Stimulated activated CD4-positive, alpha-beta T cell treated with anti-CD3 and anti-CD28 coated beads, Interleukin-1b, Interleukin-23, amount 100 ng/mL, for 24 hours (primary cell): ENCODE measurements at places on chromosomes 7 and 10.

DNA sequence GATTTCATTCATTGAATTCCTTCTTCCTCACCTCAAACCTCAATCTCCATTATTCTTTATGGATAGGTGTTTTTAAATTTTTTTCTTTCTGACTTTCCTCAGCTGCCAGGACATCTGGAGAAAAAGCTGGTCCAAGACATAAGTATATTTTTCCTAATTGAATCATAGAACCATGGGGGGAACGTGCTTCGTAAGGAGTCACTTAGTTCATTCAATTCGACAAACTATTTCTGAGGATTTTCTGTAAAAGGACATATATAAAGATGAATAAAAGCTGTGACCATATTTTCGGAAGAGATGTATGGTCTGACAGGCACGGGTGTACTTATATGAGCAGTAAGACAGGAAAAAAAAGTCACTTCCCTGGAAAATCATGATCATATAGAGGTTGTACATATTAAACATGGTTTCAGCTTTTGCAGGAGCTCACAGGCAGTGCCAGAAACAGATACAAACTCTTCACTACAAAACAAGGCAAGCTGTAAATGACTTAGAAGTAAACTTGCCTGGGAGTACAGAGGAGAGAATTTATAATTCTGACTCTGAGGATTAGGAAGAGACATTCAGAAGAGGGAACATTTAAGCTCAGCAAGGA lies 88.2 kb upstream of the EGR2 start:
- no peak for DNase-seq

DNA sequence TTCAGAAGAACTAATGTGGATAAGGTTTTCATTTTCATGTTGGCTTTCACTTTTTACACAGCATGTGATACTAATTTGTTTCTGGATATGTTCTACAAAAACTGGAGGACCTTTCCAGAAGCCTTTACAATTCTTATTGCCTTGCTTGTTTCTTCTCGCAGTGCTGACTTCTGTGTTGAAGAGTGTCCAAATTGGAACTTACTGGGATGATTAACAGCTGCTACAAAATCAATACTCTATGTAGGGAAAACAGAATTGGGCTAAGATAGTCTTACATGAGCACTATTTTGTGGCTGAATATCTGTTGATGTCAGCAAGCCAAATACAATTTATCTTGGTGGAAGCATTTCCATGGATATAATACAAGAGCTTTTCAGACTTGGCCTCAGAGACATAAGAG lies 351.2 kb downstream of the DGKB start:
- no peak for DNase-seq

- DNase-seq: no peak
Observed at GRCh38 chr10:18664841-18665478, 5.7 kb downstream of the ARL5B start.

- no peak for DNase-seq
Observed at GRCh38 chr10:22317771-22318565, 1.8 kb downstream of the COMMD3 start.

DNA sequence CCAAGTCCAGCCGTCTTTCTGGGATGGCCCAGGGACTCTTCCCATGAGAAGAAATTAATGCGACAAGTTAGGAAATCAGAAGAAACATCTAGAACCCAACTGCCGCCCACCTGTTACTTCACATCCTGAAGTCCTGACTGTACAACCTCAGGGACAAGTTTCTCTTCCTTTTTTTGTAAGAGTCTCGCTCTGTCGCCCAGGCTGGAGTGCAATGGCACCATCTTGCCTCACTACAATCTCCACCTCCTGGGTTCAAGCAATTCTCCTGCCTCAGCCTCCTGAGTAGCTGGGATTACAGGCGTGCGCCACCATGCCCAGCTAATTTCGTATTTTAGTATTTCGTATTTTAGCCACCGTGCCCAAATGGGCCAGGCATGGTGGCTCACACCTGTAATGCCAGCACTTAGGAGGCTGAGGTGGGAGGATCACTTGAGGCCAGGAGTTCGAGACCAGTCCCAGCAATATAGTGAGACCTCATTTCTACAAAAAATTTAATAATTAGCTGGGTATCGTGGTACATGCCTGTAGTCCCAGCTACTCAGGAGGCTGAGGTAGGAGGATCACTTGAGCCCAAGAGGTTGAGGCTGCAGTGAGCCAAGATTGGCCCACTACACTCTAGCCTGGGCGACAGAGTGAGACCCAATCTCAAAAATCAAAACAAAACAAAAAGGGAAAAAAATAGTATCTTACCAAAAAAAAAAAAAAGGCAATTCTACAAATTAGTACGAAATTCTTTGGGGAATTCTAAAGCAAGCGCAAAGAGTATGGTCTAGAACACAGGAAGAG lies 20.8 kb downstream of the LAT2 start:
- DNase-seq: no peak

GRCh38 chr10:12852687-12853086 lies 148.8 kb downstream of the CCDC3 start:
- DNase-seq: no peak

GRCh38 chr10:91907914-91908336 lies 1.4 kb downstream of the FGFBP3 start:
- no peak for DNase-seq

- no peak for DNase-seq
Observed at GRCh38 chr7:20199015-20199737, 18.0 kb downstream of the MACC1 start.

GRCh38 chr10:77959384-77959783 lies 32.8 kb upstream of the DLG5 start:
- DNase-seq: no peak

DNA sequence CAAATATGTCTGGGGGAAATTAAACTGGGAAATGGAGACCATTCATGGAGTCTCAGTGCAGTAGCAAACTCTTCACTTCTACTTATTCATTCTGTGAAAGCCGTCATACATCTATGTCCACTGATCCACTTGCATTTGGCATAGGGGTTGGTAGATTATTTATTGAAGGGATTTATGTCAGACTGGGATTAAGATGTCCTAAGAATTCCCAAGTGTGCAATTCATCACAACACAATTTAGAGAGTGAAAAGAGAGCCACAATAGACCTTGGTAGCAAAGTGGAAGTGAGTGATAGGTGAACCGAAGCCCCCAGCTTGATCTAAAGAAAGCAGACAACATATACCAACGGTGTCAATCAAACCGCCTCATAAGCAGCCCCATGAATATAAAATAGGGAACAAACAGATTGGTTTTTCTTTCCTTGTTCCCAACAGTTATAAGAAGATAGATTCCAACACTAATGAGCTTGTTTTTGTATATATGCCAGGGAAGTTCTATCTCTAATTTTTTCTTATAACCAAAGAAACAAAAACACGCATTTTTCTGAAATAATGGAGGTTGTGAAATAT lies 234.3 kb downstream of the CACNA2D1 start:
- no peak for DNase-seq
